WTC11 (cell line): ENCODE measurements at places on chromosomes 1 and 21.

DNA sequence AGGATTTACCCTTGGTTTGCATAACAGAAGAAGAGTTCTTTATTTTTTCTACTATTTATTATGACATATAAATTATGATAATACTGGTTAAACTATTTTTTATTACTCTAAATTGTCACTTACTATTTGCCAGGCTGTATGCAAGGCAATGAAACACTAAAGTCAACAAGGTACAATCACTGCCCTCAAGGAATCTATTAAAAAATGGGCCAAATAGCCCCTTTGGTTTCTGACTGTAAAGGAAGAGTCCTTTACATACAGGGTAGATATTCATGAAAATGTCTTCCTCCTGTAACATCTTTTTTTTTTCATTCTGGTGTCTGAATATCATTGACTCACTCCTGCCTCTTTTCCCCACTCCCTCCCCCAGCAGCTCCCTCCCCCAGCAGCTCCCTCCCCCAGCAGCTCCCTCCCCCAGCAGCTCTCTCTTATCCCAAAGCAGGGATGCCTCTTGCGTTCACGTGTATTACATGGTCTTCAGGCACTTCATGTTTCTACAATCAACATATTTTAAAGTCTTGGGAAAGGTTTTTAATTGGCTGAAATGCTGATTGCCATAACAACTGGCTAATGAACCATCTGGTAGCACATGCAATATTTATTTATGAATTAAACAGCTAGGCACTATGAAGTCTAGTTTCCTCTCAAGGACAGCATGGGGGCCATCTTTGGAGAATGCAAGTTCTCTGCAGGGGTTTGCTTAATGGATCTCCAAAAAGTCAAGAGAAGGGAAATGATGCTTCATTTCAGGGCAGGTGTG is 400.4 kb upstream of the PLXNA2 start:
- DNase-seq = no peak

- no peak for DNase-seq
Measured at GRCh38 chr21:45468051-45468970, 63.3 kb downstream of the COL18A1 start.

DNA sequence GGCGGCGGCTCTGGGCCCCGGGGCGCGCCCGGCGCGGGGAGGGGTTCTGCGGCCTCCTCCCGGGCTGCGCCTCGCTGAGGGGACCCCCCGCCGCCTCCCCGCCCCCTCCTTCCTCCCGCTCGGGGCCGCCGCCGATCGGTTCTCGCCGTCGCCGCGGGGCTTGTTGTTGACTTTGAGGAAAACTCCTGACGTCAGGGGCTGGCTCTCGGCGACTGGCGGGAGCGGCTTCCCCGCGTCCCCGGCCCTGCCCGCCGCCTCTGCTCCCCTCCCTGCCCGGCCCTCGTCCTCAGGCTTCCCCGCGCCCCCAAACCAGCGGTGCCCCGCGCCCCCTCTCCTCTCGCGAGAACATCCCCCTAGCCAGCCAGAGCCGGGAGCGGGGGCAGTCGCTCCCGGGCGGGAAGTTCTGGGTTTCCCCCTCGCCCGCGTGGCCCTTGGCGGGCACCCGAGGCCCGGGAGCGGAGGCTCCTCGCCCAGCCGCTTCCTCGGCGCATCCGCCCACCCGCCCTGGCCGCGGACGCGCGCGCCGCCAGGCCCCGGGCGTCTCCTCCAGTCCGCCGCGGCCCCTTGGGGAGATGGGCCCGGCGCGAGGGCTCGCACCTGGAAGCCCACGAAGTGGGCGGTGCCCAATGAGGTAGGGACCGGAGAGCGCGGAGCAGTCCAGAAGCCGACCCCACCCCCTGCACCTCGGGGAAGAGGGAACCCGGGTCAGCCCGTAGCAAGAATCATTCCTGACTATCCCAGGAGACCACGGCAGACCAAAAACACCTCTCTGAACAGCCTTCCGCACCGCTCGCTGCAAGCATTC is 611 bp upstream of the AKT3 start:
- DNase-seq = peak; percentile 89

GRCh38 chr1:57450981-57451380 is 27.1 kb upstream of the DAB1 start:
- DNase-seq = peak; percentile 13

GRCh38 chr1:94047949-94048348 is 73.0 kb downstream of the ABCA4 start:
- no peak for DNase-seq
